Central memory CD8-positive, alpha-beta T cell (primary cell): ENCODE measurements at places on chromosomes 2 and 18.

- no peak for DNase-seq
Observed at GRCh38 chr2:24972315-24972961, 683 bp upstream of the DNAJC27 start.

DNA sequence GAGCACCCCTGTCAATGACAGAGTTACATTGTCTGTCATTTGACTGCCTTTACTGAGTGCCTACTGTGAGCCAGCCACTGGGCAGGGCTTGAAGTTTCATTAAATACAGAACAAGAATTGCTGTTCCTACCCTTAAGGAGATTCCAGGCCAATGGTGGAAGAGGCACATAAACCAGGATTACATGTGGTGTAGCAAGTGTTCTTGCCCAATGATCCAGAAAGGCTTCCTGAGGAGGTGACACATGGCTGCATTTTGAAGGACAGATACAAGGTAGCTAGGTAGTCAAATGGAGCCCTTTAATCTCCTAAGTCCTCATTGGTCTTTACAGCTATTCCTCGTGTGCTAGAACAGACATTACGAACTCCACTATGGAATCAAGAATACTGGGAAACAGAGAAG is 312.7 kb downstream of the ETAA1 start:
- no peak for DNase-seq

- no peak for DNase-seq
Observed at GRCh38 chr18:45553723-45554388, 61.4 kb upstream of the SLC14A2 start.

DNA sequence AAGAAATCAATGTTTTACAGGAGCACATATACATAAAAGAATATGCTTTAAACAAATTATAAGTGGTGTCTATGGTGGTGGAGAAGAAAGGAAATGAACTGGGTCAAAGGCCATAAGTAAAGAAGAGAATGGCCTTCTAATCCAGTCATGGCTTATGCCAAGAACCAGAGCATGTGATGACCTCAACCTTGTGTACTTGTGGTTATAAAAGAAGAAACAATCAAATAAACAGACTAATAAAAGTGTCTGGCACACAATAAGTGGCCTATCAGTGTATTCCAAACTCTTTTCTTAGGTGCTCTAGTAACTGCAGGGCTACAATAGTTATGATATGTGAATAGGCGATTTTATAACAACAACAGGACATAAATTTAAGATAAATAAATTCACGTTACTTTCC is 2.6 kb downstream of the SERPINB11 start:
- no peak for DNase-seq

DNA sequence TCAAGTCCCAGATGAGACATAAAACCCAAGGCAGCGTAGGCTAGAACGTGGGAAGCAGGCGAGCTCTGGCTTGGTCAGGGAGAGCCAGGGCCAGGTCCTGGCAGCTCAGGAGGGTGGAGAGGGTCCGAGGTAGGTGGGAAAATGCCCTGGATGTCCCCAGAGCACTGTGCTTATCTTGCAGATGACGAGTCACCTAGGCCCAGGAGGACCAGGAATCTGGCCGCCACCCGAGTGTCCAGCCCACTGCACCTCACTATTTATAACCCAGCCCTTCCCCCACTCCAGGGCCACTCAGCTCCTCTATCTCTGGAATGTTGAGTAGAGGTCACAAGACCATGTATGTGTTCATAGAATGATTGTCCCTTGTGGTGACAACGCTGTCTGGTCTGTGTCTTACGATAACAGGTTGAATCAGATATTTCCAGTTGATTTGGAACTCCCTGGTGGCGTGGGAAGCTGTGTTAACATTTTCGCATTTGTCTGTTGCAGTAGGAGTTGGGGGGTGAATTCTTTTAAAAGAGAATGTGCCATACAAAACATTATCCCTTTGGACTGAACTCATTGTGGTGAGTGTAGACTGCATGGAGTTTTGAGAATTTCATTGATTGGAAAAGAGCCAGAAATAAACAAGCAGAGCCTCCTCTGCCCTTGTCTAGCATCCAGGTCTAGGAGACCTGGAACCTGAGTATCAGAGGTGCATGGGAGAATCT is 47.5 kb downstream of the EMILIN2 start:
- DNase-seq, result no peak
